ENCODE measurements at places on chromosomes 5 and 9.

GRCh38 chr9:114989600-114990410 is 59.4 kb upstream of the TNFSF8 start:
- DNase-seq = no peak

- no peak for DNase-seq
Observed at GRCh38 chr5:10310066-10310779, 2.5 kb upstream of the CMBL start.

- no peak for DNase-seq
Observed at GRCh38 chr9:81565144-81565543, 124.2 kb downstream of the TLE1 start.

DNA sequence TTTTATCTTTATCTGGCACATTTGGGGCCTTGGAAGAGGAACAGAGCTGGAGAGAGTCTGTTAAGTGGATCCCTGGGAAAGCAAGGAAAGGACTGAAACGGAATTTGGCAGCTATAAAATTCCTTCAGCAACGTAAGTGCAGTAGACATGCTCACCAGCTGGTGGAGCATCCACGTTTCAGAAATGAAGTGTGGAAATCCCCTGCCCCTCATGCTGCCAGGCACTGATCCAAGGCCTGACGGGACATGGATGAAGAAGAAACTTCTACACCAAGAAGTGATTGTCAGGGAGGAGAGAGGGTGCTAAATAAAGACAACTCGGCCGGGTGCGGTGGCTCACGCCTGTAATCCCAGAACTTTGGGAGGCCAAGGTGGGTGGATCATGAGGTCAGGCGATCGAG is 209.3 kb downstream of the ROR2 start:
- DNase-seq = no peak

DNA sequence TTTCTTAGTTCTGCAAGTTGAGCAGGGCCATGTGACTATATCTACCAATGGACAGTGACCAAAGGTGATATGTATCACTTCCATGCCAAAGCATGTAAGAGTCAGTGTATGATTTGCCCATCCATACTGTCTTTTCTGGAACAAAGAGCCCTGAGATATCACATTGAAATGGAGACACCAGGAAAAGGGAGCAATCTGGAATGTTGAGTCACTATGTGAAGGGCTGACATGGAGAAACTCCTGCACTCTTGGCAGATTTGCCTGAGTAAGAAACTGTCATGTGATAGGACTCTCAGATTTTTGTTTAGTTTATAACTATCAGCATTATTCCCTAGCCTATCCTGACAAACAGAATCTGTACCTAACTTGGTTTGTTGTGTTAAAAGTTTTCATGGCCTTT is 29.8 kb upstream of the TMEM161B start:
- no peak for DNase-seq

DNA sequence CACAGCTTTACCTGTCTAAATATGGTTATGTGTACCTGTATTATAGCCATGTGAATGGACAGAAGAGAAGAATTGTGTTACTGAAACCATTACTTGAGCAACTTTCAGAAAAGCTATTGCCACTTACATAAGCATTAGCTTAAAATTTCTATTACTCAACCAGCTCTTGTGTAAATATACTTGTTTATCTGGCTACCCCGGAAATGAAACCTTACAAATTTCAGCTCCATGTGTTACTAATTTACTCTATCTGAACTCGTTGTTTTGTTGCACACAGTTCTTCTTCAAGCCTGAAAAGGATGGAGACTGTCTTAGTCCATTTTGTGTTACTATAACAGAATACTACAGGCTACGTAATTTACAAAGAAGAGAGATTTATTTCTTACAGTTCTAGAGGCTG is 22.5 kb upstream of the ADAMTSL1 start:
- no peak for DNase-seq

- DNase-seq = no peak
Observed at GRCh38 chr5:81247441-81247972, 14.4 kb downstream of the CKMT2 start.

- no peak for DNase-seq
Observed at GRCh38 chr9:12875191-12875590, 100.4 kb downstream of the LURAP1L start.

DNA sequence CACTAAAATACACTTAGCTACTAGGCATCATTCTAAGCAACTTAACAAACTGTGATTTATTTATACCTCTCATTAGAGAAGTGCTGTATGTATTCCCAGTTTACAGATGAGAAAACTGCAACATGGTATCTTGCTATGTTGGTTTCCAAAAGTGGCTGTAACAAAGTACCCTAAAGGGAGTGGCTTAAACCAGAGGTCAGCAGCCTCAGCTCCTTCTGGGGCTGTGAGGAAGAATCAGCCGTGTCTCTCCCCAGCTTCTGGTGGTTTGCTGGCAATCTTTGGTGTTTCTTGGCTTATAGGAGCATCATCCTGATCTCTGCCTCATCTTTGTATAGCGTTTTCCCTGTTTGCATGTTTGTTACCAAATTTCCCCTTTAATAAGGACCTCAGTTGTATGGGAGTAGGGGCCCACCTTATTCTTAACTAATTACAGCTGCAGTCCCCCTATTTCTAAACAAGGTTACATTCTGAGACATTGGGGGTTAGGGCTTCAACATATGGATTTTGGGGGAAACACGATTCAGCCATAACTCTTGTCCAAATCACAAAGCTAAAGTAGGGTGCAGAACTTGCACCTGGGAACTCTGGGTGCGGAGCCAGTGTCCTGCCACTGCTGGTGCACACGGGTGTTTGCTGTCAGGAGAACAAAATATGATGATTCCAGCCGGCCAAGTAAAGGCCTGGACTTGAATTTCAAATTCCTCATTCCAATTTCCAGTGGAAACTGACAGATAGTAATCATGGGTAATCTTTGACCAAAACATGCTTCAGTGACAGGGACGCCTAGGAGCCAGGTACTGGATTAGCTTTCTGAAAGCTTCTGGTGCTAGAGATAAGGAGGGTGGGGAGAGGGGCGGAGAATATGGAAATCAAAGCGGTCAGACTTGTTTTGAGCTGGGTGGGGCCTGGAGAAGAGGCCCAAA is 43.3 kb downstream of the RAI14 start:
- DNase-seq = no peak
